ENCODE measurements at places on chromosomes 12 and 14. TPM values are rescaled to one million over a fixed set of nuclear protein-coding genes. Genes with fewer than 3 reads are reported as not detected.

- no peak for DNase-seq
Observed at GRCh38 chr12:131054345-131055092, 100.8 kb downstream of the ADGRD1 start.

DNA sequence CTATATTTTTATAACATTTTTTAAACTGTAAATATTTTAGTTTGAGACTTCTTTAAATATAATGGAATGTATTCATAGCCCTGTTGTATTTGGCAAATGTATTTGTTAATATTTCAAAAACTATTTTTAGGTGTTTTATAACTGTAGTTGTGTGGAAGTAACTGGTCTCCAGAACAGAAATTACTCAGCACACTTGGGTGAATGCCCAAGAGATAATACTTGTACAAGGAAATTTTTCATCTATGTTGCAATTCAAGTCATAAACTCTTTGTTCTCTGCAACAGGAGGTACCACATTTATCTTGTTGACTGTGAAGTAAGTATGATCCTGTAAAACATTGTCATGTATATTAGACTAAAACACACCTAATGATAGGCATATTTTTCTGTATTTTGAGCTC lies 72.8 kb downstream of the SLCO1B3 start:
- DNase-seq, result no peak

GRCh38 chr14:24339284-24340151 lies at the start of gene RIPK3:
RIPK3 (minus strand) TSS chr14:24339991; CDS start chr14:24339826, 165 bp downstream.
- DNase-seq, result no peak

GRCh38 chr14:40576880-40577478 lies 1029.7 kb upstream of the LRFN5 start:
- DNase-seq, result no peak

NAB2 gene
- 9.0 TPM for total RNA-seq

GCH1 gene
- 2.4 TPM for total RNA-seq

PLBD1 gene
- total RNA-seq, result 21.5 TPM

ASCL4 gene
- not detected for total RNA-seq

PTCSC3 gene
- total RNA-seq, result not detected

LRRC43 gene
- total RNA-seq, result 1.8 TPM
